CD4-positive, alpha-beta T cell (primary cell): ENCODE measurements at places on chromosomes 1 and 21. TPM values are rescaled to one million over a fixed set of nuclear protein-coding genes. Genes with fewer than 3 reads are reported as not detected.
A peak's percentile ranks its signal among the peaks of the same experiment; 100 is the strongest.

AHDC1 gene
- 20.8 TPM for total RNA-seq

GBP1 gene
- total RNA-seq, result 16.5 TPM

OR2T33 gene
- total RNA-seq, result not detected

DNA sequence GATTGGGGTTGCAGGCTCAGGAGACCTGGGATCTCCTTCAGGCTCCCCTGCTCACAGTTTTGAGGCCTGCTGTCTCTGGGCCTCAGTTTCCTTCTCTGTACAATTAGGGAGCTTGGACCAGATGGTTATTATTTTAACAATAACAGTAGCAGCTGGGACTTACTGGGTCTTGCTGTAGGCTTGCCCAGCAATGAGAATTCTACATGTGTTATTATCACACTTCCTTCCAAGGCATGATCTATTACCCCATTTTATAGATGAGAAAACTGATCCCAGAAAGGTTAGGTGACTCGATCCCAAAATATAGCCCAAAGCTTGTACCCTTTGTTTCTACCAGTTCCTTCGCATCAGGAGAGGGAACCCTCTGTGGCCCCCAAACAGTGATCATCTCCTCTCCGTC is 153.8 kb downstream of the PTPRU start:
- no peak for DNase-seq

GRCh38 chr1:119008483-119009311 is 20.6 kb upstream of the TBX15 start:
- DNase-seq, result peak; percentile 31

DNA sequence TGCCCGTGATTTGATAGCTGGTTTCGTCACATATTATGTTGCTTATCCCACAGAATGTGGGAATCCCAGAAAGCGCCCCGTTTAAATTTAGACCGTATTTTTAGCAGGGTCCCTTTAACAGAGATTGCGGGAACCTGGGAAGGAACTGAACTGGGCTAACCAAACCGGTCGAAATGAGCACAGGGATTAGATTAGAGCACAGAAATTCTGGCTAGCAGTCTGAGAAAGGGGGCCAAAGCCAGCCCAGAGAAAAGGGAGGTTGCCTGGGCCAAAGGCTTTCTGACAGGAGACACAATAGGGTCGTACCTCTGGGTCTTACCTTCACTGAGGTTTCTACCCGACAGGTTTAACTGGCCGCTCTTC is 327 bp downstream of the LRRC40 start:
- no peak for DNase-seq

- no peak for DNase-seq
Observed at GRCh38 chr21:45871616-45872236, 109.8 kb upstream of the COL6A1 start.
